A549 treated with GW870086 at 1 μM for 4 hours (cell line): ENCODE measurements at places on chromosomes 2 and 18. TPM values are rescaled to one million over a fixed set of nuclear protein-coding genes. Genes with fewer than 3 reads are reported as not detected.

Gene FEV
- not detected in 5 replicates for total RNA-seq

Gene GALNT1
- 59.7 to 78.1 TPM (median 75.5 TPM) in 5 replicates for total RNA-seq

Gene CMPK2
- 0.65 to 1.3 TPM (median 0.77 TPM) in 5 replicates for total RNA-seq

Gene UGT1A6
- 0.31 to 1.8 TPM (median 1.5 TPM) in 5 replicates for total RNA-seq

Gene NETO1
- total RNA-seq, result not detected in 5 replicates

Gene AMMECR1L
- total RNA-seq, result 14.8 to 18.2 TPM (median 17.9 TPM) in 5 replicates

Gene IL18R1
- 0.69 to 1.3 TPM (median 0.79 TPM) in 5 replicates for total RNA-seq

Gene C2orf78
- total RNA-seq, result not detected in 5 replicates

Gene C18orf54
- total RNA-seq, result 1.6 to 3.4 TPM (median 2.6 TPM) in 5 replicates

Gene EML6
- 1.2 to 2.5 TPM (median 1.8 TPM) in 5 replicates for total RNA-seq

Gene OR6B2
- not detected in 5 replicates for total RNA-seq

Gene MC4R
- total RNA-seq, result not detected in 5 replicates

Gene CEBPZ
- total RNA-seq, result 67.7 to 84.8 TPM (median 72.9 TPM) in 5 replicates

Gene ERBB4
- total RNA-seq, result not detected in 5 replicates

Gene KIF5C
- total RNA-seq, result 0.30 to 0.39 TPM (median 0.32 TPM) in 5 replicates
